Ovary (tissue), 10 donors: ENCODE measurements at places on chromosomes 6 and 20. TPM values are rescaled to one million over a fixed set of nuclear protein-coding genes. Genes with fewer than 3 reads are reported as not detected.

- H3K36me3 ChIP-seq = no peaks in the 10 kb centered on the region
- DNase-seq = no peak
- H3K4me1 ChIP-seq = no peaks in the 10 kb centered on the region
- H3K27me3 ChIP-seq = no peaks in the 10 kb centered on the region
These were observed 54.1 kb upstream of the UBR2 start for GRCh38 chr6:42509765-42510164.

GRCh38 chr6:45726444-45726843, 289.2 kb downstream of the CLIC5 start:
- DNase-seq = no peak
- no peaks in the 10 kb centered on the region for H3K4me1 ChIP-seq
- H3K27me3 ChIP-seq = no peaks in the 10 kb centered on the region
- no peak overlapping the region for H3K4me3 ChIP-seq
- no peak overlapping the region for H3K27ac ChIP-seq

GRCh38 chr6:112287577-112288225, 33.3 kb upstream of the LAMA4 start:
- H3K36me3 ChIP-seq = no peaks in the 10 kb centered on the region
- H3K4me3 ChIP-seq = no peak overlapping the region
- DNase-seq = no peak
- no peak overlapping the region for H3K27ac ChIP-seq
- peaks cover 6% of the 10 kb centered on the region for H3K4me1 ChIP-seq
- H3K27me3 ChIP-seq = no peaks in the 10 kb centered on the region

RIMS1 gene
- 0.30 TPM for total RNA-seq

GRCh38 chr6:57248311-57248895, 26.3 kb upstream of the RAB23 start:
- H3K27ac ChIP-seq = no peak overlapping the region
- H3K36me3 ChIP-seq = no peaks in the 10 kb centered on the region
- H3K27me3 ChIP-seq = no peaks in the 10 kb centered on the region
- no peak for DNase-seq

MATN4 gene
- 0.10 TPM for total RNA-seq

DNA sequence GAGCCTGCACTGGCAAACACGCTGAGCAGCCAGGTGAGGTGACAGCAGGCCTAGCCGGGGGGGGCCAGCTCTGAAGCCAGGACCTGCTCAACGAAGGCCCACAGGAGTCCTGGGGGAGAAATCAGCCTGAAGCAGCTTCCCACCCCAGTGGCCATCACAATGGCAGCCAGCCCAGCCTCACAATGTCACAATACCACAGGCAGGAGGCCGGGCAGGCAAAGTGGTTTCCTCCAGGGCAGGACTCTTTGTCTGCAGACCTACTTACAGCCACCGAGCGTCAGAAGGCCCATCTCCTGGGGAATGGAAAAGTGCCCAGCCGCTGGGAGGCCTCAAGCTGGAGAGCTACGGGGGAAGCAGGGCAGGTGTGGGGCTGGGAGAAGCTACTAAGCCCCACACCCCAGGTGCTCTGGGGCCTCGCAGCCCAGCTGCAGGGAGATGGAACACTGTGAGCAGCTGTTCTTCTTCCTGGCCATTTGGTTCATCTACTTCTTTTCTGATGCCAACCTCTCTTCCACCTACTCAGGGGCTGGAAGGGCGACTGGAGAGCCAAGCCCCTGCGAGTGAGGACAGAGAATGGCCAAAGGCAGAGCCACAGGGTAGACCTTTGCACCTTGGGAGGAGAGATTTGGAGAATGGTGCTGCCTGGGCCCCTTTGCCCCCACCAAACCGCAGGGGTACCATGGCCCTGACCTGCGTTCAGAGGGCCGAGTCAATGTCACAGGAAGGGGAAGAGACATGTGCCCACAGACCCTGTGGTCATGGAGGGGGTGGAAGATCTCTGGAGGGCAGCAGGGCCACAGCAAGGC, 22.3 kb upstream of the AVP start:
- DNase-seq = no peak
- H3K27ac ChIP-seq = no peak overlapping the region
- H3K4me1 ChIP-seq = no peaks in the 10 kb centered on the region
- H3K27me3 ChIP-seq = no peaks in the 10 kb centered on the region
- no peak overlapping the region for H3K4me3 ChIP-seq
- H3K36me3 ChIP-seq = no peaks in the 10 kb centered on the region

- peaks cover 4% of the 10 kb centered on the region for H3K4me1 ChIP-seq
- no peak overlapping the region for H3K27ac ChIP-seq
- DNase-seq = no peak
- H3K36me3 ChIP-seq = no peaks in the 10 kb centered on the region
- no peaks in the 10 kb centered on the region for H3K27me3 ChIP-seq
- peak overlapping the region; percentile 40 for H3K4me3 ChIP-seq
These were observed 39.9 kb upstream of the HMGA1 start for GRCh38 chr6:34196833-34197195.

DNA sequence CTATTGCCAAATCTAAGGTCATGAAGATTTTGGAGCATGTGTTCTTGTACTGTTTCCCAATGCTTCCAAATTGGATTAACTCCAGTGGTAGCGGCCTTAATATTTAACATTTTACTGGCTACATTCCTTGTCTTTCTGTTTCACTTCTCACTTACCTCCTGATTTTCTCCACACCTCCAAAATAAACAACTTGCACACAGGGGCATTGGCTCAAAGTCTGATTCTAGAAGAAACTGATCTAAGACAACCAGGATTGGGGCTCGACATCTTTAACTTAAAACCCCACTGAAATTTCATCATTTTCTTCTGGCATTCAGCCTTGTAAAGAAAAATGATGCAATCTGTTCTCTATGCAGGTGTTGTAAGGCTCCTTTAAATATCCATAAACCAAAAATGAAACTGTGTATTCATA, 557.9 kb upstream of the ID4 start:
- no peak for DNase-seq
- H3K4me3 ChIP-seq = no peak overlapping the region
- no peaks in the 10 kb centered on the region for H3K36me3 ChIP-seq
- H3K27me3 ChIP-seq = no peaks in the 10 kb centered on the region

NDUFAF4 gene
- 25.5 TPM for total RNA-seq

DNA sequence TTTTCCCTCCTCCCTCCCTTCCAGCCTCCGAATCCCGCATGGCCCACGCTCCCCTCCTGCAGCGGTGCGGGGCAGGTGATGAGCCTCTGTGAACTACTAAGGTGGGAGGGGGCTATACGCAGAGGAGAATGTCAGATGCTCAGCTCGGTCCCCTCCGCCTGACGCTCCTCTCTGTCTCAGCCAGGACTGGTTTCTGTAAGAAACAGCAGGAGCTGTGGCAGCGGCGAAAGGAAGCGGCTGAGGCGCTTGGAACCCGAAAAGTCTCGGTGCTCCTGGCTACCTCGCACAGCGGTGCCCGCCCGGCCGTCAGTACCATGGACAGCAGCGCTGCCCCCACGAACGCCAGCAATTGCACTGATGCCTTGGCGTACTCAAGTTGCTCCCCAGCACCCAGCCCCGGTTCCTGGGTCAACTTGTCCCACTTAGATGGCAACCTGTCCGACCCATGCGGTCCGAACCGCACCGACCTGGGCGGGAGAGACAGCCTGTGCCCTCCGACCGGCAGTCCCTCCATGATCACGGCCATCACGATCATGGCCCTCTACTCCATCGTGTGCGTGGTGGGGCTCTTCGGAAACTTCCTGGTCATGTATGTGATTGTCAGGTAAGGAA, at the start of gene OPRM1:
OPRM1 (plus strand) TSS at position 10 of the 612 bp plus-strand sequence; CDS start at position 315, 305 bp downstream.
- no peaks in the 10 kb centered on the region for H3K27me3 ChIP-seq
- no peak within 1 kb of the TSS for H3K27ac ChIP-seq
- H3K4me1 ChIP-seq = no peaks in the 10 kb centered on the region
- peak; percentile 30 for DNase-seq
- no peaks in the 10 kb centered on the region for H3K36me3 ChIP-seq

SYCP2 gene
- total RNA-seq = 0.60 TPM

DNA sequence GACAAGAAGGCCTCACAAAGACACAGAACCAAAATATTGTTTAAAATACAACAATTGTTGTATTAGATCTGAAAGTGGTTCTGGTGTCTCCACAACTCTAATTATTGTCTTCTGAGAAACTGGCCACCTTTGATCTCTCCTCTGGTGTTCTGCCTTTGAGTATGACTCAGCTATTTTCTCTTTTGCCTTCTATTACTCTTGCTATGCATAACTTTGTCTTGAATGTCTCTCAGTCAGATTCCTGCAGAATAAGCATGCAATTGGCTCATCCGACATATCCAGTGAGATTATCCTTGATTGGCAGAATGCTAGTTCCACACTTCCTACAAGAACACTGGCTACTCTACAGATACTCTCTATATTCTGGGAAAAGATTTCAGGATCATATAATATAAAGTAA, 14.3 kb upstream of the EPM2A start:
- H3K4me3 ChIP-seq = no peak overlapping the region
- H3K27ac ChIP-seq = no peak overlapping the region
- no peak for DNase-seq
- no peaks in the 10 kb centered on the region for H3K27me3 ChIP-seq
- no peaks in the 10 kb centered on the region for H3K36me3 ChIP-seq

DNA sequence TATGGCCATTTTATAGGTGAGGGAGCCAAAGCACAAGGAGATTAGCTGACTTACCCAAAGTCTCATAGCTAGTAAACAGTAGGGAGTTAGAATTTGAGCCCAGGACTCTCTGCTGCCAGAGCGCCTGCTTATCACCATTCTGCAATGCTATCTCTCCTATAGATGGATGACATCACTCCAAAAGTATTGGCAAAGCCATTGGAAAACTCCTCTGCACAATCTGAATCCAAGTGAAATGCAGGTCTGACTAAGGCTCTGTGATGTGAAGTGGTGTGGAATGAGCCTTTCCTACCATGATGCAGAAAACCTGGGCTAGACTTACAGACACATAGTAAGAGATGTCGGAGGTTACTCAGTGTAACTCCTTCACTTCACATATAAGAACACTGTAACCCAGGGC, 106.3 kb downstream of the GRM1 start:
- H3K4me3 ChIP-seq = no peak overlapping the region
- H3K4me1 ChIP-seq = no peaks in the 10 kb centered on the region
- H3K27me3 ChIP-seq = no peaks in the 10 kb centered on the region
- DNase-seq = no peak
- no peaks in the 10 kb centered on the region for H3K36me3 ChIP-seq
- no peak overlapping the region for H3K27ac ChIP-seq

VPS52 gene
- 33.3 TPM for total RNA-seq

GRCh38 chr6:136962661-136963060, 40.6 kb downstream of the SLC35D3 start:
- H3K4me1 ChIP-seq = no peaks in the 10 kb centered on the region
- no peak overlapping the region for H3K4me3 ChIP-seq
- H3K36me3 ChIP-seq = no peaks in the 10 kb centered on the region
- H3K27me3 ChIP-seq = no peaks in the 10 kb centered on the region

EPB41L1 gene
- total RNA-seq = 43.6 TPM

DNA sequence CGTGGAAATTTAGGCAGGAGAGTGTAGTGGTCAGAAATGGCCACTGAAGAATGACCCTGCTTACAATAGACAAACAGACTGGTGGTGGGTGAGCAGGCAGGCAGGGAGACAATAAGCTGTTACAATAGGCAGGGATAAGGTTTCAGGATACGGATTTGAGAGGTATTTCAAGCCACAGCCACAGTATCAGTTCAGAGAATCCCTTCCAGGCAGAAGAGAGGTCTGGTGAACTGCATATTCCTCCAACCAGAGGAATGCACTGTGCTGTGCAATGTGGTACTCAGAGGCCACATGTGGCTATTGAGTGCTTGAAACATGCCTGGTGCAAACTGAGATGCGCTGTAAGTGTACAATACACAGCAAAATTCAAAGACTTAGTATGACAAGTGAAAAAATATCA, 20.6 kb downstream of the RMND1 start:
- no peaks in the 10 kb centered on the region for H3K27me3 ChIP-seq
- no peak overlapping the region for H3K27ac ChIP-seq
- H3K36me3 ChIP-seq = no peaks in the 10 kb centered on the region
- peaks cover 2% of the 10 kb centered on the region for H3K4me1 ChIP-seq

DNA sequence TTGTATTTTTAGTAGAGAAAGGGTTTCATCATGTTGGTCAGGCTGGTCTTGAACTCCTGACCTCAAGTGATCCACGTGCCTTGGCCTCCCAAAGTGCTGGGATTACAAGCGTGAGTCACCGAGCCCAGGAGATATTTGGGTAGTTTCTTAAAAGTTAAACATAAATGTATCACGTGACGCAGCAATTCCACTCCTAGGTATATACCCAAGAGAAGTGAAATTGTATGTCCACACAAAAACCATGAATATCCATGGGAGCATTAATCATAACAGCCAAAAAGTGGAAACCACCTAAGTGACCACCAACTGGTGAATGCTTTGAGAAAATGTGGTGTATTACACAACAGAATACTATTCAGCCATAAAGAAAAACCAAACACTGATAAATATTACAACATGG, 164.8 kb downstream of the MRPL14 start:
- no peak overlapping the region for H3K4me3 ChIP-seq
- DNase-seq = no peak
- H3K27ac ChIP-seq = no peak overlapping the region
- no peaks in the 10 kb centered on the region for H3K4me1 ChIP-seq

DNA sequence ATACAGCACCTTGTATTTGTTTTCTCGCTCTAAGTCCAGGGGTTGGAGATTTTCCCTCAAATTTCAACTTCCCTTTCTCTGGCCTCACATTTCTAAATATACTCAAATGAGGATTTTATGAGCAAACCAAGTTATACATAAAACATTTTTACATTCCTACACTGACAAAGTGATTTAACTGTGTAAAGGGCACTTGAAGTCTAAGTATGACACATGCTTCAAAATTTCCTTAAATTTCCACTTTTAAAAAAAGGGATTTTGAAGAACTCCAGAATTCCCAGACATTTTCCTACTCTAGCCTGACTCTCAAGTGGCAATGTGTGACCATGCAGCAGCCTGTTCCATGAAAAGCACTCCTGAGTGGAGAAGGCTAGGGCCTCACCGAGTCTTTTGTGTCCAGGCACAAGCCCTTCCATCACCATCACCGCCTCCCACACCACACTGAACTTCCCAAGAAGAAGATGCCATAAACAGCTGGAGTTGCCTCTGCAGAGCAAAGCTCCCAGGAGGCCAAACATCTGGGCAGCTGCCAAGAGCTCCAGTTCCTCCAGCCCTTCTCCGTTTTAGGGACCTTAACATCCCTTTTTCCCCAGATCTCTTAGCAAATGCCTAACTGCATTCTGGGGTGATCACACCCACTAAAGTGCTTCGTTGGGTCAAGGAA, 68.9 kb downstream of the NCR2 start:
- no peak overlapping the region for H3K4me3 ChIP-seq
- H3K4me1 ChIP-seq = no peaks in the 10 kb centered on the region
- no peaks in the 10 kb centered on the region for H3K36me3 ChIP-seq
- no peak for DNase-seq
- no peaks in the 10 kb centered on the region for H3K27me3 ChIP-seq

DNA sequence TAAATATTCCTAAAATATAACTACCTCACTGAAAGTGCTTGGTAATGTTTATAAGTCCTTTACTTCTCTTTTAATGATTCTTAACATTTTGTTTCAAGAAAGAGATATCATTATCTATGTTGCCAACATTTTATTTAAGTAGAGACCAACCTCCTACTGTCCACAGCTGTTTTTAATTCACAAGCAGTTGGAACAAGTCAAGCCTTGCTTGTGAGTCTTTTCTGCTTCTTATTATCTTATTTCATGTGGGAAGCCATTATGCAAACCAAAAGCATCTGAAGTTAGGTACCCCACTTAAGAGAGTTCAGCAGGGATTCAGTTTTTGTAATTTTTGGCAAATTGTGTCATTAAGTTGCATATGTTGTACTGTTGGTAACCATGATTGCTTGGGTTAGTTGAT, 1714.5 kb downstream of the GRIK2 start:
- H3K36me3 ChIP-seq = no peaks in the 10 kb centered on the region
- H3K4me3 ChIP-seq = no peak overlapping the region
- H3K4me1 ChIP-seq = no peaks in the 10 kb centered on the region
- H3K27me3 ChIP-seq = no peaks in the 10 kb centered on the region
- H3K27ac ChIP-seq = no peak overlapping the region
- no peak for DNase-seq
